ENCODE measurements at places on chromosomes 7 and 10.

- no peak for DNase-seq
Observed at GRCh38 chr10:112851588-112852211, 98.3 kb upstream of the TCF7L2 start.

- DNase-seq: no peak
Observed at GRCh38 chr7:142796501-142797390, 26.0 kb downstream of the PRSS2 start.

DNA sequence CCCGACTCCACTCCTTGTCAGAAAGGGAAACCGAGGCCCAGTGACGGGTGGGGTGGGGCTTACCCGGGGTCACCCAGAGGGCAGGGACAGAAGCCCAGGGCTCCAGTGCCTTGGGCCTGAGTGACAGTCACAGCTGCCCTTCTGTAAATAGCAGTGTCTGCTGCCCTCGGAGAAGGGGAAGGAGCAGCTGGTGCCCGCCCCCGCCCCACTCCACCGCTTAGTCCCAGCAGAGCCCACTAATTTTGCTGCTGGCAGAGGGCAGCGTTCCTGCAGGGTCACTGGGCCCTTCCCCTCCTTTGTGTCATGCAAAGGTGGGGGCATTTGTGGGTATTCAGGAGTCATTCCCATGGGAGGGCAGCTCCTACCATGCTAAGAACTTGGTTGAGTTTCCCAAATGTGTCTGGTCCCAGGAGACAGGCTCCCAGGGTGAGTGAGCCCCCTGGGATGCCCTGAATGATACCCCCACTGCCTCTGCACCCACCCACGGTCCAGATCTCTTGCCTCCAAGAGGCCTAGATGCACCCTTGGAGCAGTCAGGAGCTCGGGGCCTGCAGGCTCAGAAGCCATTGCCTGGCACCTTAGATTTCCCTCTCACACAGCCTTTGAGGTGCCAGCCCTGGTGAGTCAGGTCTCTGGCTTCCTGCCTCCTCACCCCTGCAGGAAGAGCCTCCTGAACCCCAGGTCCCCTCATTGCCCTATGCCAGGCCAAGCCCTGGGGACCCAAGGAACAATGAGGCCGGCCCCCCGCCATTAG, 17.2 kb downstream of the SH2B2 start:
- DNase-seq: no peak

DNA sequence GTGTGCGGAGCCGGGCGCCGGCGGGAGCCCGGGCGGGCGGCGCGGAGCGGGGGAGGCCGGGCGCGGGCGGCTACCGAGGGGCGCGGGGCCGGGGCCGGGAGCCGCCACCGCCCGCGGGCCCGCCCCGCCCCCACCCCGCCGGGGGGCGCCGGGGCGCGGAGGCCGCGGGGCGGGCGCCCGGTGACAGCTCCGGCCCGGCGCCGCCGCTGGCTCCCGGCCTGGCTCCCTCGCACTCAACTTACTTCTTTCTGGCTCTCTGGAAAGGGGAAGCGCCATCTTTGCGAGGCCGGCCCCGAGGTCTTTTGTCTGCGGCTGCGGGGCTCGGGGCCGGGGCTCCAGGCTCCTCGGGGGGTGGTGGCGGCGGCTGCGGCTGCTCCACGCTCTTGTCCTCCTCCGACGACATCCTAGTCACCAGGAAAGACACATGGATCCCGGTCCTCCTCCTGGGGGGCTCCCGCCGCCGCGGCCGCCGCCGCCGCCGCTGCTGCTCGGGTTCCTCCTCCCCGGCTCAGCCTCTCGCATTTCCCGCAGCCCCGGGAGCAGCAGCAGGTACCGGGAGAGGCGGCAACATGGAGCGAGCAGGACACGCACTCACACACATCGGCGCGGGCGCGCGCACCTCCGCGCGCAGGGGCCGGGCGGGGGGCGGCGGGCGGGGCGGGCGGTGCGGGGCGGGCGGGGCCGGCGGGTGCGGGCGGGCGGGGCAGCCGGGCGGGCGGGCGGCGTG, at the start of gene KMT2C:
Gene KMT2C, minus strand, starts transcription at position 620 of the 727 bp plus-strand sequence. Its CDS starts 217 bp downstream, at position 403.
- DNase-seq: no peak

DNA sequence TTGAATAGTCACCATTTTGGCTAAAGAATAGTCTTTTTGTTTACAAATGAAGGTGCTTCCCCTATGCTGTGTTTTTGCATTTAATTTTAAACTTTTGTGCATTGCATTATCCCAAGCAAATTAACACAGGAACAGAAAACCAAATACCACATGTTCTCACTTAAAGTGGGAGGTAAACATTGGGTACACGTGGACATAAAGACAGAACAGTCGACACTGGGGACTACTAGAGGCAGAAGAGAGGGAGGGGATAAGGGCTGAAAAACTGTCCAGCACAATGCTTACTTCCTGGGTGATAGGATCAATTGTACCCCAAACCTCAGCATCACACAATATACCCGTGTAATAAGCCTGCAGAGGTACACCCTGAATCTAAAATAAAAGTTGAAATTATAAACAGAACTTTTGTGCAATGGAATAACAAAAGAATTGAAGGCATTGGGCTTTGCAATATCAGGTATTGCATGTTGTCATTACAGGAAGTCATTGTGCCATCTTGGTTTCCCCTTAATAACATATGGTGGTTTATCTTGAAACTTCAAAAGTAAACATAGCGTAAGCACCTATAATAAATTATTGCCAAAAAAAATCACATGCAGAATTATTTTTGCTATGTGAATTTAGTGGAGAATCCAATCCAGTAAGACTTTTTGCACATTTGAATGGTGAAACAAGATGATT, 16.1 kb downstream of the ADD3 start:
- DNase-seq: no peak

Measured in activated CD8-positive, alpha-beta memory T cell treated with anti-CD3 and anti-CD28 coated beads for 4 hours (primary cell).